Kidney tubule cell (primary cell): ENCODE measurements at places on chromosomes 3 and 15.
A peak's percentile ranks its signal among the peaks of the same experiment; 100 is the strongest.

GRCh38 chr3:148158210-148158609 lies 539.5 kb upstream of the AGTR1 start:
- DNase-seq: peak; percentile 41

- no peak for DNase-seq
These were observed 6.2 kb upstream of the TIPARP start for GRCh38 chr3:156668073-156668763.

- no peak for DNase-seq
These were observed 7.6 kb downstream of the ICE2 start for GRCh38 chr15:60471314-60471713.

DNA sequence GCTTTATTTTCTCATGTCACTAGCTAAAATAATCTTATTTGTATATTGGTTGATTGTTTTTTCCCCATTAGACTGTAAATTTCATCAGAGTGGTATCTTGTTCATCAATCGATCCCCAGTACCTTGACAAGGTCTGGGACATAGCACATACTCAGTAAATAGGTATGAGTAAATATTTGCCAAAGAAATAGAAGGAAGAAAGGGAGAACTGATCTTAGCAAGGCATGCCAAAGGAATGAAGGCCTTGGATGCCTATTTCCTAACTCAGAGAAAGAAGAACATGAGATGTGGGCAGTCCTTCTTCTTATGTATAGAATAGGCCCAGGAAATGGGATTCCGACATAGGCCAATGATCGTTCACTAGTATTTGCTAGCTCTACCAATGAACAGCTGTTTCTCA lies 54.7 kb downstream of the ISL2 start:
- no peak for DNase-seq

DNA sequence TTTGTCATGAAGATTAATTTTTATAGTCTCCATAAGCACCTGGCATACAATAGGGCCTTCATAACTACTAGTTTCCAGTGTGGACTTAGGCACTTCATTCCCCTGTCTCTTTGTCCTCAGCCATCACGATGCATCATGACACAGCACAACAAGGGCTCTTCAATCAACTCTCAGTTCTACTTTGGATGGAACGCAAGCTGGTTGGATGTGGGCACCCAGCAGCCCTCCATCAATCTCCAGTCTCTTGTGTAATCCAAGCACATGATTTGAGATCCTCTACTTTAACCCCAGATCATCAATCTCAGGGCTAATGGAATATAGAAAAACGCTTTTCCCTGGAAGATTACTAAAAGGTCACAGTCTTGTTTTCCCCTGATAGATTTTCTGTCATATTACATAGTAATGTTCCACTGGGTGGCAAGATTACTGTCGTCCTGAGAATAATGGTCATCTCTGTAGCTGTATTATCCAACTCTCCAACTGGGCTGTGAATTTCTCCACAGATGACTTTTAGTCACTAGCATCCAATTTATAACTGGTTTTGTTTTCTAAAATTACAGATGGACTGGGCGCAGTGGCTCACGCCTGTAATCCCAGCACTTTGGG lies 22.9 kb upstream of the CHRNA7 start:
- DNase-seq: no peak

DNA sequence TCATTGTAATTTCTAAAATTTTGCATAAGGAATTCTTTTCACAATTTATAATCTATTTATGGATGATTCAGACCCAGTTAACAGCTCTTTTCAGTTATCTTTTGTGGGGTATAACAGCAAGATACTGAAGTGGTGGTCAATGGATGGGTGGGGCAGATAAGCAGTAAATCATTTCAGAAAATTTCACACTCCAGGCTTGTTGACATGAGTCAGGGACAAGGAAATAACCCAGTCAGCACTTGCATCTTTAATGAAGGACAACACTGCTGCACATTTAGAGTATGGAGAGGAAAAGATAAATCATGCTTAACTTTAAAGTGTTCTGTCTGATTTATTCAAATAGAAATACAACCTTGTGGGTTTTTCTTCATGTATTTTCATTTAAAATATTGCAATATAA lies 181.6 kb downstream of the ROBO1 start:
- DNase-seq: no peak

GRCh38 chr3:149401212-149401925 lies 23.9 kb upstream of the TM4SF1 start:
- DNase-seq: peak; percentile 66

- peak; percentile 90 for DNase-seq
These were observed 24.7 kb downstream of the LOXL1 start for GRCh38 chr15:73950831-73951561.

DNA sequence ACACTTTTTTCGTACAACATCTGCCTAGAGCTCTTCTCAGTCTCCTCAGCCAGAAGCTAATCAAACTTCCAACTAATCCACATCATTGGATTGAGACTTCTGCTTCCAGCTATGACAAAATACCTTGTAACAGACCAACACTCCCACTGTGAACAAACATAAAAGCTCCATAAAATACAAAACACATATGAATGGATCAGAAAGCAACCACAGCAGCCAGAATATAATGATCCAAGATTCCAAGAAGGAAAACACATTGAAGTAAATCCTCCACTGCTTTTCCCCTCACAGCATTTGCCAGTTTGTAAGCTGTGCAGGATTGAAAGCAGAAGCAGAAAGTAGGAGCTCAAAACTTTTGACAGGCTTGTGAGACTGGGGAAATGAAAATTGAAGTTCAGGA lies 863.2 kb downstream of the TUSC7 start:
- DNase-seq: no peak

- peak; percentile 37 for DNase-seq
These were observed 53.9 kb upstream of the KLF13 start for GRCh38 chr15:31272558-31273257.

GRCh38 chr3:154779571-154779970 lies 300.5 kb upstream of the MME start:
- peak; percentile 12 for DNase-seq

- DNase-seq: no peak
These were observed 138.9 kb upstream of the FRMD4B start for GRCh38 chr3:69524816-69525215.

GRCh38 chr15:99010768-99011167 lies 3.2 kb upstream of the PGPEP1L start:
- no peak for DNase-seq

DNA sequence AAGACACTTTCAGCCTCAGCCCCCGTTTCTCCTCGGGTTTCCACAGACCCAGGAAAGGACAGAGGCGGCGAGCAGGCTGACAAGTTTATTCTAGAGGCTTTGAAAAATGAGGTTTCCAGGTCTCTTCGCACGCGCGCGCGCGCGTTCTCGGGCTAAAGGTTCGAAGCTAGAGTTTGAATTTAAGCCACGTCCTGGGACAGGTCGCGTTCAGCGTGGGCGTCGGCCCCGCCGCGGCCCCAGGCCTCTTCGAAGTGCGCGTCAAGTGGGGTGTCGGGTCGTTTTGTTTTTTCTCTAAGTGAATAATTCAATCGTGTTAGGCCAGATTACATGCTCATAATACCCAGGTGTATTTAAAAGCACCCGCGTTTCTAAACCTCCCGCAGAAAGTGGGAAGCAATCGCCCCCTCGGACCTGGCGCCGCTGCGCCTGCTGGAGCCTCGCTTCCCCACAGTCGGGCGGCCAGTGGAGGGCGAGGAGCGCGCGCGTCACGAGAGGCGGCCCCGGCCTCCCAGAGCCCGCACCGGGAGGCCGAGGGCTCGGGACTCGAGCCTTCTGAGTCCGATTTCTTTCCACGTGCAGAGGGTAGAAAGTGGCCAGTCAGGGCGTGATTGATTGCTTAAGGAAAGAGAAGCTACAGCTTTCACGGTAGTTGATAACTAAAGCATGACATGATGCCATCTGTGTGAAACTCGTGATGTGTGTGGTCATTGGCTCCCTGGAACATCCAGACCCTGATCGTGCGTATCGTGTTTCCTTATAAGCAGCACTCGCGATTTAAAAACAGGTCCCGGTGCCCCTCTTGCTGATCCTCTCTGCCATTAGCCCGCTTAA lies 15.8 kb upstream of the SOX2 start:
- no peak for DNase-seq

DNA sequence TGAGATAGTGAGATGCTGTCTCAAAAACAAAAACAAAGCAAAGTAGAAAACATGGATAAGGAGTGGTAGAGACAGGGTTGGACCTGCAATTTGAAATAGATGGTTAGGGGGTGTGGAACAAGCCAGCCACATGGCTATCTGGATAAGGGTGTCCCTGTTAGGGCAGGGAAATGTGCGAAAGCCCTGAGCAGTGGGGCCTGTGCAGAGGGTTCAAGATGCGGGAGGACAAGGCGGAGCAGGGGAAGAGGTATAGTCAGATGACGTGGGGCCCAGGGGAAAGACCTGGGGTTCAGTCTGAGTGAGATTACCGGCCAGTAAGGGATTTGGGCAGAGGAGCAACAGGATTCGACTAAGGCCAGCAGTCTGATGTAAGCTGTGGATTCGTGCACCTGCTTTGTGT lies 18.4 kb upstream of the NR2E3 start:
- no peak for DNase-seq

GRCh38 chr15:41254560-41254959 lies 23.5 kb downstream of the CHP1 start:
- DNase-seq: no peak

GRCh38 chr15:98667521-98668179 lies 19.3 kb downstream of the IGF1R start:
- DNase-seq: no peak

DNA sequence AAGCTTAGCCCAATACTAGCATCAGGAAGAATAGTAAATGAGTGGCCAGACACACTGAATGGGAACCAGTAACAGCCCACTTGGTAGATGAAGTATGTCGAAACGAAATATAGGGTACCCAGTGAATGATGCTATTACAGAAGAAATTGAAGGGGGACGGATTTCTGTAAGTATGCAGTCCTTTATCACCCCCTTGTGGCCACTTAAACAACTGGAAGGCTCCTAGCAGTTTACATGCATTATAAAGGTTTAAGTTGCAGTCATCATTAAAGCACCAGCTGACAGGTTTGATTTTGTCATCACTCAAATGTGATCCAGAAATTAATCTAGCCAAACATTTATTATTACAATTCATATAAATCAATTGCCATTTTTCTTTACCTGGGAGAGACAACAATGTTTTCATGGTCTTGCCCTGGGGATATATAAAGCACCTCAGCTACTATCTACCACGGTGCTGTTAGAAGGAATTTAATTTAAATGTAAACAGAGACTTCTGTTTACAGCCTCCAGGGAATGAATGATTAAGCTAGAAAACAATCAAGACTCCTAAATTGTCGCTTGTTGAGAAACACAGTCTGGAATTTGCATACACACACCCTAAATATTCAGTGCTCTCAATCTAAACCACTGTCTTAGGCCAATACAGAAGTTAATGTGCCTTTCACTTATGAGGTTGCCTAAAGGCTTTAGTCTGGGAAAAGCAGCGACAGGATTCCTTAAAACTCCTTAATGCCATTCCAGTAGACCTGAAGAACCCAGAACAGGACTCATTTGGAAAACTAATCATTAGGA lies 7.8 kb downstream of the EIF1B start:
- peak; percentile 59 for DNase-seq

GRCh38 chr3:99240700-99241099 lies 339.2 kb upstream of the DCBLD2 start:
- DNase-seq: no peak

- DNase-seq: no peak
These were observed 66.9 kb upstream of the THBS1 start for GRCh38 chr15:39513936-39514335.

DNA sequence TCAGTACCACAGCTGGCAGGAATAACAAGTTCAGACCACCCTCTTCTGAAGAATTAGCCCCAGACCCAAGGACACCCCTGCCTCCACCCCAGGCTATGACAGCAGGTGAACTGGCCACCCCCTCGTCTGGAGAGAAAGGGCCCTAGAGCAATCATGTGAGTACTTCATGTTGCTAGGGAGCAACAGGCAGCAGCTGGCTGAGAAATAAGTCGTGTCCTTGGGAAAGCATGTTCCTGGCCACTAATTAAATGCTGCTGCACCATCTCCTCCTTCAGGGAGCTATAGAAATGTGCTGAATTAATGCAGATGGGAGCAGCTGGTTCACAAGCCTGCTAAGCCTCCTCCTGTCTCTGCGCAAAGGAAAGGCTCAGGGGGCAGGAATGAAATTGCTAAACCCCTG lies 31.5 kb downstream of the MRPS11 start:
- no peak for DNase-seq

GRCh38 chr15:66573348-66573718 lies 7.5 kb upstream of the LCTL start:
- no peak for DNase-seq

- peak; percentile 76 for DNase-seq
These were observed 5.9 kb downstream of the STOML1 start for GRCh38 chr15:73986055-73986775.

- DNase-seq: no peak
These were observed 310.9 kb downstream of the BCHE start for GRCh38 chr3:165526367-165526766.

DNA sequence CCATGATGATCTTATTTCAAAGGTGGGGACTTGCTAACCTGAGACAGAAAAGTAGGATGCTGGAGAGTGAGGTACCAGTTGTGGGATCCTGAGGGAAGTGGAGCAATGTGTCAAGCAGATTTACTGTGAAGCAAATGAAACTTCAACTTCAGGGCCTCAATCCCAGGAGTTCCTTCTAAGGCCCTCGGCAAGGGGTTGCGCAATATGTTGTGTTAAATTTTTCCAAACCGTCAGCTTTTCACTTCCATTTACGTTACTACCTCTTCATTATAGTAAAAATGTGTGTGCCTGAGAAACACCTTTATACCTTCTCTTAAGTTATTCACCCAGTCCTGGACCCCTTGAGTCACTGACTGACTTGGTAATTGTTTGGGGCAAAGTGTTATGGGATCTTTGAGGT lies 42.5 kb upstream of the KCNH8 start:
- DNase-seq: no peak

GRCh38 chr3:46193436-46193835 lies 14.7 kb downstream of the CCR1 start:
- DNase-seq: peak; percentile 5

GRCh38 chr3:16290827-16291196 lies 25.8 kb downstream of the OXNAD1 start:
- no peak for DNase-seq

GRCh38 chr3:138768946-138769345 lies 65.8 kb downstream of the PIK3CB start:
- DNase-seq: no peak

GRCh38 chr3:179036226-179036625 lies 35.4 kb downstream of the ZMAT3 start:
- no peak for DNase-seq

DNA sequence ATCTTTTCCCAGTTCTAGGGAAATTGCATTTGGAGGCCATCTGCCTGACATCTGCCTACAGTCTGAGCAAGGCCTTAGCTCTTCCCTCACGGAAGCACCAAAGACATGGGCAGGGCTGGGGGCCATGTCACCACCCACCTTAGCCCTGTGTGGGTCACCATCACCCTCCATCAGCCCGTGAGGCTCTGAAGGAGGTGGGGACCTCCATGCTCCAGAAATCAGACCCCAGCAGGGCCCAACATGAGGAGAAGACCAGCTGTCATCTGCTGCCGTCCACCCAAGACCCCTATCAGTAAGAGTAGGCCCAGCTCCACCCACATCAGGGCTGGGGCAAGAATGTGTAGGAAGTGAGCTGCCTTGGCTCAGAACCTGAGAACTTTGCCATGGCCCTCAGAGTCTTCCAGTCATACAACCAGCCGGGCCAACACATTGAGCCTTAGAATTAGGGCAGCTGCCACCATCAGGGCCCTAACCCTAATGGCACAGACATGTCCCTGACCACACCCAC lies 1.9 kb downstream of the TMIE start:
- DNase-seq: no peak

GRCh38 chr15:99439524-99439835 lies 126.3 kb upstream of the MEF2A start:
- DNase-seq: no peak

GRCh38 chr15:57785959-57786358 lies 79.4 kb downstream of the POLR2M start:
- peak; percentile 37 for DNase-seq
